ENCODE measurements at places on chromosomes 16 and 17.

DNA sequence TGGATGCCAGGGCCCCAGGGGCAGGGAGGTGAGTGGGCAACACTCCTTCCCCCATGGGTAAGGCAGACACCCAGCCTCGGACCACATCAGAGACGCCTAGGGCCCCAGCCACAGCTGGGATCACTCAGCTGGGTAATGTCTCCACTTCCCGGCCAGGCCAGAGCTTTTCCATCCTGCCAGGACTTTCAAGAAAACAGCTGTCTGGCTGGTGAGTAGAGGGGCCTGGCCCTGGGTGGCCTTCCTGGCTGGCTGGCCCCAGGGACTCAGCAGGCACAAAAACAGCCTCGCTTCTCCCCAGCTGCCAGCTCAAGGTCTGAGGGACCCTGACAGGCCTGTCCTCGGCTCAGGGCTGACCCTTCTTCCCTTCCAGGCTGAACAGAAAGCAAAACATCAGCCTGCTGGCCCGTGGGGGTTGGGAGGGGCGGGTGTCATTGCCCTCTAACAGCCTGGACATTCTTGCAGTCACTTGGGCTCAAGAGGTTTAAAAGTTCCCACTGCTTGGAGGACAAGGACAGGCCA is 45.3 kb upstream of the JPH3 start:
- DNase-seq, result no peak

- DNase-seq, result peak; percentile 58
These were observed 6.7 kb downstream of the HS3ST3A1 start for GRCh38 chr17:13594762-13595598.

DNA sequence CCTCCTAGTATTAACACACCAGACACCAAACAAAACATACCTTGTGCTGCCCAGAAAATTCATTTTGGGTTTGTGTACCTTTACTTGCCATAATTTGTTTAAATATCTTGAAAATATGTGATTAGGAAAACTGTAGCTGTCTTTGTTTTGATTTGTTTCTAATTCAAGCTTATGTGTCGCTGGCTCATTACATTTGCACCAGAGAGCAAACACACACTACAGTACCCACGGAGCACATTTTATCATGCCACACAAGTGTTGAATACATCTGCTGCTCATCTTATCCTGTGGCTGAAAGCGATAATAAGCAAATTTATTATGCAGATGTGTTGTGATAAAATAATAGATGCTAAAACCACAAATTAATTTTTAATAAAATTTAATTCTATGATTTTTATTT is 63.1 kb downstream of the SPAG9 start:
- DNase-seq, result no peak

- peak; percentile 47 for DNase-seq
These were observed 273.8 kb downstream of the C16orf95 start for GRCh38 chr16:87043231-87044031.

- no peak for DNase-seq
These were observed 67.9 kb downstream of the CPPED1 start for GRCh38 chr16:12735805-12736204.

All from endothelial cell of umbilical vein (primary cell).